Effector CD4-positive, alpha-beta T cell (primary cell): ENCODE measurements at places on chromosomes 16 and 17.

DNA sequence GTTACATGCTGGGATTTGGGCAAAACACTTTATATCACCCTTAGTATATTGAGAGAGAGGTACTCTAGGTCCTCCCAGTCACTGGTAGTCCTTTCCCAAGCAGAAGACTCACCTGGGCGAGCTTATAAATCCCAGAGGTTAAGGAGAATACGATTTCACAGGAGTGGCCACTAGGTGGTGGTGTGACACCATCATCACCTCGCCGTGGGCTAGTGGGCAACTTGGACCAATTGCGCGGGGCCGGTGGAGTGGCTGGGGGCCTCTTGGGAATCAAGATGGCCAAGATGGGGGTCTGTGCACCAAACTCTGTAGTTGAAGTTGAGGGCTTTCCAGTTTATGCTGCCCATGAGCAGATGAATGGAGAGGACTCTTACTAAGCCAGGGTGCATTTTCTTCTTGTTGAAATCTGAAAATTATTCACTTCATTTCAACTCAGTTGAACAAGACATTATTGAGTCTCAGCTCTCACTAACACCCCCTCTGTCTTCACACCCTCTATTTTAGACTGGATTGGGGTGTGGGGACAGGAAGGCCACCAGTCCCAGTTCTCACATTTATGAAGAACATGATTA is 38.2 kb upstream of the PIRT start:
- DNase-seq: no peak

DNA sequence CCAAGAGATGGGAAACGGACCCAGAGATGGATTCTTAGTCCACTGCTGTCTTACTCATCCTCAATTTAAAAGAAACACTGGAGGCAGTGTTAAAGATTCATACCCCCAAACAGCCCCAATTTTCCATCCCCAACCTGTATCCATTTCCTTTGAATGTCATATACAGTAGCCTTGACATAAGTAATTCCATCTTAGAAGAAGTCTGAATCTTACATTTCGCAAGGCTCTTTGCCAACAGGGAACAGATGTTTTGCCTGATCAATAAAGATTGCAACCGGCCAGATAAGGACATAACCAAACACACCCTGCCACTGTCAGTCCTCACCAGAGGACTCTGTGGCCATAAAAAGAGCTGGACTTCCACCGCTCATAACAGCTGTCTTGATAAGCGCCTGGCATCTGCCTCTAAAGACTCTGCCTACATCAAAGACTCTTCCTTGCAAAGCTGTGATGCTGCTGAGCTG is 59.0 kb upstream of the MED9 start:
- no peak for DNase-seq

DNA sequence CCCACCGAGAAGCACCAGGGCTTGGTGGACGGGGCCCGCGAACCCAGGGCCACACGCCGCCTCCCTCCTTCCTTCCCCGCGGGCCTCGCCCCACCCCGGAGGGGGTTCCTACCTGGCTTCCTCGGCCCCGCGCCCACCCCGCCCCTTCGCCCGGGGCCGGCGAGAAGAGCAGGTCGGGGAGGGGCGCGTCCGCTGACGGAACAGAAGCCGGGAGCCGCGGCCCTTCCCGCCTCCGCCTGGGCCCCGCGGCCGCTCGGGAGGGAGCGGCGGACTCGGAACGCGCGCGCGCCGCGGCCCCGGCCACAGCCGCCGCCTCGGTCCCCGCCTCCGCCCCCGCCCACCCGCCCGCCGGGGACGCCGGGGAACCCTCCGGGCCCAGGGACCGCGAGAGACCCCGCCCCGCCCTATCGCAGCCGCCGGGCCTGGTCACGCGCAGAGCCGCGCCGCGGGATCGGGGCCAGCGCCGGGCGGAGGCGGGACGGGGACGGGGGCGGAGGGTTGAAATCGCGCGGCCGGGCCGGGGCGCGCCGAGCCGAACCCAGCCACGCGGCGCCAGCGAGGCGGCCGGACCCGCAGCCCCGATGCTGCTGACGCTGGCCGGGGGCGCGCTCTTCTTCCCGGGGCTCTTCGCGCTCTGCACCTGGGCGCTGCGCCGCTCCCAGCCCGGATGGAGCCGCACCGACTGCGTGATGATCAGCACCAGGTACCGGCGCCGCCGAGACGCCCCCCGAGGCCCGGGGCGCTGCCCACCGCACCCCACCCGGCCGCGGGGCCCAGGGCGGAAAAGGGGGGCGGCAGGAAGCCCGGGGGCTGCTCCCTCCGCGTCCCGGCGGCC is at the start of gene TLCD3A:
Gene TLCD3A, plus strand, starts transcription at position 530 of the 835 bp plus-strand sequence. Its CDS starts 52 bp downstream, at position 582.
- DNase-seq: peak; percentile 36

DNA sequence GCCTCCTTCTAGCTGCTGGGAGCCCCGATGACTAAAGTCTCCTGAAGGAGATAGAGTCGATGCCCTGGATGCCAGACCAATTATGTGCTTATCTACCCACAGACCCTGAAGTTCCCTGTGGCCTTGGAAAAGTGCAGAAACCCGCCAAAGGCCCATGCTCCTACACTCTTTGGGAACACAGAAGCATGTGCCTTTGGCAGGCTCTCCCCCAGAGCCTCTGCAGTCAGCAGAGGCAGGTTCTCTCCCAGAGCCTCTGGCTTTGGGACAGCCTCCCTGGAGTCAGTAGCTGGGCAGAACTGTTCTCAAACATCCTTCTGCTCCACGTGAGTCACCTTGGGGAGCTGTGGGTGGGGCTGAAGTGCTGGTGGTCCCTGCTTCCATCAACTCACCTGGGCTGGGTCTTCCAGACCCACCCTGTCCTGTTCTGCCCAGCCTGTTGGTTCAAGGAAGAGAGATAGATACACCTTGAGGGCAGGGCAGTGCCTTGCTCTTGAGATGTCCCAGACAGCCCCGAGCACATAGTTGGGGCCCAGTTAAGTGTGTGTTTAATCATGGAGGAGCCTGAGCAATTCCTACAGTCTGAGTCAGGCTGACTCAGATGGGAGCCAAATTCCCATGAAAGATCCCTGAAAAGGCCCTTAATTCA is 3.2 kb upstream of the CDK5RAP3 start:
- DNase-seq: no peak

DNA sequence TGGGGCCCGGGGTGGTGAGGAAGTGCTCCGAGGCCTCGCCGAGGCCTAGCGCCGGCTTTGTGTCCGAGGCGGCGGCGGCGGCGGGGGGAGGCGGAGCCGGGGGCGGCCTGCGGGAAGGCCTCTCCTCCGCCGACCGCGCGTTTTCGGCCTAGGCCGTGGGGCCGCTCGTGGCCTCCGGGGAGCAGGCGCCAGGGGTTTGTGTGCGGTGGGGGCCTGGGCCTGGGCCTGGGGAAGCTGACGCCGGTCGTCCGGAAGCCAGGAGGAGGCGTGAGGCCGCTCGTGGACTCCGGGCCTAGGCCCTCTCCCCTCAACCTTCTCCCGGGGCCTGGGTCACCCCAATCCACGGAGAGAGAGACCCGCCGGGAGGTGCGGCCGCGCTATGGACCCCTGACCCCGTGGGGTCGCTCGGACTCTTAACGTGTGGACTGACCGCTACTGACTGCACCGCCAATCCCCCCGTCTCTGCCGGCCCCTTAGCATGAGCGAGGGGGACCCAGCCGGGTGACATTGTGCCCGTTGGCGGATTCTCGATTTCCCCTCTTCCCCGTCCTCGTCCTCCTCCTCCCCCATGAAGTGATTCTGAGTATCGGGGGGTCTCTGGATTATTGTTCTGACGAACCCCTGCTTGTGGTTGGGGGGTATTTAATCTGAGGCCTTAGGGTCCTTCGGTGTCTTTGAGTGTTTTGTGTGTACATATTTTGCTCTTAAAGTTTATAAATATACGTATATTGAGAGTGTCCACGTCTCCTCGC is 660 bp downstream of the RBBP6 start:
- DNase-seq: peak; percentile 35

GRCh38 chr16:57753448-57754353 is 18.1 kb downstream of the KATNB1 start:
- DNase-seq: no peak

DNA sequence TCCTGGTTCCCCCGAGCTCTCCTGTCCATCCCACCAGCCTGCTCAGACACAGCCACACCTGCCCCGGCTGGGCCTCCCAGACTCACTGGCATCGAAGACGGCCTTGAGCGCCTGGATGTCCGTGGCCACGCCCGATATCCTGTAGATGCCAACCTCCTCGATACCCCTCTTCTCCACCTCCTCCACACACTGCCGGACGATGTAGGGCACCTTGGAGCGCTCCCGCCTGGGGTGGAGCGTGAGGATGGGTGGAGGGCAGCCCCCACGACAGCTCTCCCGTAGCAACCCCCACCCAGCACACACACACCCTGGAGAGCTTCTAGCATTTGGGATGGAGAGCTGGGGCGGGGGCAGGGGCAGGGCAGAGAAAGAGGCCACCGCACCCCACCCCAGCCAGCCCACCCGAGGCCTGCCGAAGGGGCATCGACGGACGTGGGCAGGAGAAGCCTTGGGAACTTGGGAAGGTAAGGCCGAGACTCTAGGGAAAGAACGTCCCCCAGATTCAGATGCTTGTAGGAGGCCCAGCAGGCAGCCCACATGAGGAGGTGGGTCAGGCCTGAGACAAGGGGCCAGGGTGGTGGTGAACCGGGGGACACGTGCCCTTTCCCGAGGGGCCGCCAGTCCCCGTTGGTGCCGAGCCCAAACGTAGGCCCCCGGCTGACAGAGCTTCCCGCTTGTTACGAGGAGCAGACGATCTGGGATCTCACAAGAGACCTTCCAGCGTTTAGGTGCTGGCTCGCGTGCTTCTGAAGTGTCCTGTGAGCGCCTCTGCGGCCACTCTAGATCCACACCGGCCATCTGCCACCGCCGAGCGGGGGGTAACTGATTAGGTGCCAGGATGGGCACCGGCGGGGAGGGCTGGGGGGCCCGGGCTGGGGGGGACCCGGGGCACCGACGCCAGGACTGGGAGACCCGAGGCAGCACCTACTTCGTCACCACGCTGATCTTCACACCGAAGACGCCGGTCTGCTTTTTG is 15.1 kb downstream of the TIMM22 start:
- no peak for DNase-seq

DNA sequence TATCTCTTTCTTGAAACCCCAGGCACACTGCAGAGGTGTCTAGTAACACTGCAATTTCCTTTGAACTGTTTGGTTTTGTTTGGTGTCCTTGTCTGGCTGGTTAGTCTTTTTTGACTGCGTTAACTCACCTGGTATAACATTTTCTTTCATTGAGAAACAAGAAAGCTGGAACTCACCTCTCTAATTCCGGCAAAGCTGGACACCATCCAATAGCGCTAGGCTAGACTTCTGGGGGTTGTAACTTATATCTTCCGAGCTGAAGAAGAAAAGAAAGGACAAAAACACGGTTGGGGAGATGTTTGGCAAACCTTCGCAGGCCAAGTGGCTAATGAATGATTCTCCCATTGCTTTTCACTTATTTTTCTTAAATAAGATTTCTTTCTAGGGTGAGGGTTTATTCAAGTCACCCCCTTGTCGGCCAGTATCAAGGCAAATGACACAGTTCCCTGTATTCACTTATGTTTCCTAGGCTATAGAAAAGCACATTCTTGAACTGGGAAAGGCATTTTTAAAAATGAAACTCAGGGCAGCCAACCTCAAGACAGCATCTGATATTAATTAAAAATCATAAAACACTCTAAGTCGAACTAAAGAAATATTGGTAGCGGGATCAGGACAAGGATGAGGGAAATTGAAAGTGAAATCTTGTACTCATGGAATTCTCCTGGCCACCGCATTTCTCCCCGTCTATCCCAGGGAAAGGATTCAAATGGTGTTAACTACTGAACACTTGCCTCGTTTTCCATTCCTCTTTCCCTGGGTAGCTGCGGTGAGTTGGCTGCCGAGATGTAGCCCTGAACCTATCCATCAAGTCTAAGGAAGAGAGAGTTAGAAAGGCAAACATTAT is 95.9 kb upstream of the ZFHX3 start:
- no peak for DNase-seq

DNA sequence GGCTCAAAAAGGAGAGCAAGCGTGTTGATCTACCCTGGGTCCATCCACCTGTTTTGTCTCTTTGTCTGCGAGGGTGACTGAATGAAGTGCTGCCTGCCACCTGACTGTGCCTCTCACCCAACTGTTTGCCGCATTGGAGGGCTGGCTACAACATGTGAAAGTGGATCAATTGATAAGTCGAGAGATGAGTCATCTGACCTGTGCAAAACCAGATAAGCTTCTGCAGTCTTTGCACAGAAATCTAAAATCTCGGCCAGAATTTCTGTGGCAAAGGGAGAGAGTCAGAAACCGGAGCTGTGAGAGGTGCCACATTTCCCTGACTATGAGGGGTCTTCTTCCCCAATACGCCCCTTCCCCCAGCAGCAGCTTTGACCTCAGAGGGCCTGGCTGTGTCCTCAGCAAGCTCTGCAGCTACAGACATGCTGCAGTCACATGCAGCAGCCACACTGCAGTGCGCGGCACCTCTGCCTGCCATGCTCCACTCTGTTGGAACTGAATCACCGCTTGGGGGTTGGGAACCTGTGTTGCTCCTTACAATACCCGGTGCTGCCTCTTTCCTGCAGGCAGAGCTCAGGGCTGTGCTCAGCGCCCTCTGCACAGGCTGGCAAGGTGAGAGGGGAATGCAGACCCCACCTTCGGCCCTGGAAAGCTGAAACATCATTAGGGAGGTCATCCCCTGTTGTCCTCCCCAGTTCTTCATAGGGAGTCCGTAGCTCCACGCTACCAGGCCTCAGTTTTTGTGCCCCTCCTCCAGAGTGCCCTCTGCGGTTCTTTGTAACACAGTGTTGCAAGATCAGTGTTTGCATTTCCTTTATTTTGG is 16.2 kb upstream of the HAS3 start:
- no peak for DNase-seq

DNA sequence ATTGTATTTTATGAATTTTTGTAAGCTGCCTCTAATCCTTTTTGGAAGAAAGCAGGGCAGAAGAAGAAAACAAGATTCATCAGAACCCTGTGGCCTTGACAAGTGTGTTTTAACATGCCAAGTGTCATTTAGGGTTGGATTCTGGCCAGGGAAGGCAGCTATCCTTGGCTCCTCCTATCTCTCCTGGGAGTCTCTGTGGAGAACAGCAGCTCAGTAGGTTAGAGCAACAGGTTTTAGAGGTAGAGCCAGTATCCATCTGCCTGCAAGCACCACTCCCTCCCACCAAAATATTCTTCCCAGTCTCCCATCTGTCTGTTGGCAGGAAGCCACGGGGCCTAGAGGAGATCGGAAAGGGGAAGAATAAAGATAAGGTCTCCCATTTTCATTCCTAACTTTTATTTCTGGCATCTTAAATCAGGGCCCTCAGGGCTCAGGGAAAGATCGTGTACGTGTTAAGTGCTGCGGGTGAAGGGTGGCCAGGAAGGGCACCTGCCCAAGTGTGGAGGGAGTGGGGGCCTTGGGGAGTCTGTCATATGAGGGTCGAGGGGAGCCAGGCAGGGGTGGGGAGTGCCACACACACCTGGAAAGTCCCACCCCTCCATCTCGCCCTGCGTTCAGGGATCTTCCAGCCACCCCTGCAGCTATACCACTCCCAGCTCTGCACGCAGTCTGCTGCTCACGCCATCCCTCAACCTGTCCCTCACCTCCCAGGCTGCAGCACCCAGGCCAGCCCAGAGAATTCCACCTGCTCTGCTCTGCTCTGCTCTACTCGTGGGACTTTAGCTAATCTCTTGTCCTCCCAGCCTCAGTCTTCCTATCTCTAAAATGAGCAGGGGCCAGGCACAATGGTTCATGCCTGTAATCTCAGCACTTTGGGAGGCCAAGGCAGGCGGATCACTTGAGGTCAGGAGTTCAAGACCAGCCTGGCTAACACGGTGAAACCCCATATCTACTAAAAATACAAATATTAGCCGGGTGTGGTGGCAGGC is 17.1 kb upstream of the CPSF4L start:
- no peak for DNase-seq

GRCh38 chr16:87948735-87949070 is 2.5 kb upstream of the BANP start:
- DNase-seq: no peak
